ENCODE measurements at places on chromosomes 3 and 15. TPM values are rescaled to one million over a fixed set of nuclear protein-coding genes. Genes with fewer than 3 reads are reported as not detected.

The SLC15A2 gene
- total RNA-seq, result 0.29 TPM

The H1-8 gene
- total RNA-seq, result not detected

The ZNF621 gene
- total RNA-seq, result 7.8 TPM

The PLSCR5 gene
- not detected for total RNA-seq

The TMEM158 gene
- 19.7 TPM for total RNA-seq

The DBR1 gene
- total RNA-seq, result 10.7 TPM

The GPR27 gene
- total RNA-seq, result 2.5 TPM
